ENCODE measurements at places on chromosomes 7 and 10.

- DNase-seq, result no peak
These were observed 187.9 kb downstream of the PCDH15 start for GRCh38 chr10:54613162-54613561.

GRCh38 chr7:38291117-38291647 lies 17.7 kb upstream of the TARP start:
- DNase-seq, result no peak

DNA sequence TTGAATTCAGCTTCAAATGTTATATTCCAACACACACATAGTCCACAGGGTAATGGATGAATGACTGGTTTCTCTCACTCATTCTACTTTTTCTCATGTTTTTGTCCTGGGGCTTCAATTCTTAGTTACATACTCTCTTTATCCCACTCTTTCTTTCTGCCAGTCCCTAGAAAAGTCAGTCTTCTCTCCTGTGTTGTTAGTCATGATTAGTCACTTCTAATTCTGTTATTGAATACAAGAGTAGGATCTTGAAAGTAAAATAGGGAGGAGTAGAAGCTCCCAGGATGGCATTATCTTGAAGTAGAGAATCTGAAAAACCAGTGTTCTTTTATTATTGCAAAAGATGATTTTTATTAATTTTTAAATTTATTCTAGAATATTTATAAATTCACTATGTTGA lies 45.5 kb upstream of the CALCR start:
- no peak for DNase-seq

DNA sequence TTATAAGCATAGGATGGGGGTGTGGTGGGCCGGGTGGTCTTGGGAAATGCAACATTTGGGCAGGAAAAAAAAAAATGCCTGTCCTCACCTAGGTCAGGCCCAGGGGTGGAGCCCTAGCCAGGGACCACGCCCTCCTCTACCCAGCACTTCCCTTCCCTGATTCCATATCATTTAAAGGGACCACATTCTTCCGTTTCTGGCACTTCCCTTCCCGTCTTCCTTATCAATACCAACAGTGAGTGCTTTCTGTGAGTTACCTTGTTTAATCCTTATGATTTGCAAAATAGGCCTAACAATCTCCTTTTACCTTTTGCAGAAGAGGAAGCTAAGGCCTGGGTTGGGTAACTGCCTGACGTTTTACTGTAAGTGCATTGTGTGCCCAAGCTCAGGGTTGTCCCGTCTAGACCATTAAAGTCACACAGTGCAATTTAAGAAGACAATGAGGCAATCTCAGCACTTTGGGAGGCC lies 16.7 kb upstream of the C10orf95 start:
- no peak for DNase-seq

DNA sequence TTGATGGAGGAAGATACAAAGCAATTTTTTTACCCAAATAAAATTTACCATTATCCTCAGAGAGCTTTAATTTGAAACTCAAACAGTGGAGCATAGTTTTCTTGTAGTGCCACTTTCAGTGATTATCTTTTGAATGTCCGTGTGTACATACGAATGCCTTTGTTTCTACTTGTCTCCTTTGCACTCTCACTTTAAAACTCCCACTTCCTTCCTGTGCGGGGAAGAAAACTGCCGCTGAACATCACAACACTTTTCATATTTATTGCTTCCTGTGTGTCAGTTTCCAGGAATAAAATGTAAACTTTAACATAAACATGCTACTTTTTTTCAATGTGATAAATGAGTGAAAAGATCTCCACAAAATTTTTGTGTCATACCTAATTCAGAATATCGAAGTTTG lies 102.4 kb downstream of the SEMA3A start:
- no peak for DNase-seq

- no peak for DNase-seq
These were observed 6.5 kb upstream of the EIF5AL1 start for GRCh38 chr10:79505829-79506228.

DNA sequence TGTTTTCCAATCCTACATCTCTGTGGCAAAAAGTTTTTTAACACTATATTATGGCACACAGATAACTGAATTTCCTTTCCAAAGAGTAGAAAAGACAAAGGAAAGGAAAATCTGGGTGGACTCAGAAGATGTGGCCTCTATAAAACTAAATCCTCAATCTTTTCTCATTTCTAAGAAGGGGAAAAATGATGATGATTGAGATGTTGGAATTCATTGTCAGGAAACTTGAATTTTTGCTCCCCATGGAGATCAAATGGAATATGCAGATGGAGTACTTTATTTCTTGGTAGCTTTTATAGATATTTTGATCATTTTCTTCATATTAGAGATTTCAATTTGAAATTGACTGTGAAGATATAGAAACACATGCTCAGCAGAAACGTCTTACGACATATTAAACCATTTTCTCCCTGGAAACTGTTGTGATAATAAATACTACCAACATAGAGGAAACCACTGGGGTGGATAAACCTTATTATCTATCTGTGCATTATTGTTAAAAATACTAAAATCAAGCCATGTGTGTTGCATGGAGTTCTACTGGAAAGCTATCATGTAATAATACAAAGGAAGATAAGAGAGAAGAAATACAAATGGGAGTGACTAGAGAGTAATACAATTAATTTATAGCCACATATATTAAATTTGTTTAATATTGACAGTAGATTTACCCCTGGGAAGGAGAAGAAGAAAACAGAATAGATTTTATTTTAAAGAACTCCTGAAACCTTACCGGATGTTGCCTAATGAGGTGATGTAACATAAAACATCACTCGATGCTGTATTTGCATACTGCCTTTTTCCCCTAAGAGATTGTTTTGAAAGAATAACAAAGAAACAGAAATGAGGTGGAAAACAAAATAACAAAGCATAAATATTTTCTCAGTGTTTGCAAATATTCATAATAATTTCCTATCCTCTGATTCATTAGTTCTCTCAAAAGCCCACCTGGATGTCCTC lies 931.2 kb upstream of the C7orf33 start:
- no peak for DNase-seq

GRCh38 chr7:117220836-117221235 lies 102.0 kb downstream of the WNT2 start:
- DNase-seq, result no peak

DNA sequence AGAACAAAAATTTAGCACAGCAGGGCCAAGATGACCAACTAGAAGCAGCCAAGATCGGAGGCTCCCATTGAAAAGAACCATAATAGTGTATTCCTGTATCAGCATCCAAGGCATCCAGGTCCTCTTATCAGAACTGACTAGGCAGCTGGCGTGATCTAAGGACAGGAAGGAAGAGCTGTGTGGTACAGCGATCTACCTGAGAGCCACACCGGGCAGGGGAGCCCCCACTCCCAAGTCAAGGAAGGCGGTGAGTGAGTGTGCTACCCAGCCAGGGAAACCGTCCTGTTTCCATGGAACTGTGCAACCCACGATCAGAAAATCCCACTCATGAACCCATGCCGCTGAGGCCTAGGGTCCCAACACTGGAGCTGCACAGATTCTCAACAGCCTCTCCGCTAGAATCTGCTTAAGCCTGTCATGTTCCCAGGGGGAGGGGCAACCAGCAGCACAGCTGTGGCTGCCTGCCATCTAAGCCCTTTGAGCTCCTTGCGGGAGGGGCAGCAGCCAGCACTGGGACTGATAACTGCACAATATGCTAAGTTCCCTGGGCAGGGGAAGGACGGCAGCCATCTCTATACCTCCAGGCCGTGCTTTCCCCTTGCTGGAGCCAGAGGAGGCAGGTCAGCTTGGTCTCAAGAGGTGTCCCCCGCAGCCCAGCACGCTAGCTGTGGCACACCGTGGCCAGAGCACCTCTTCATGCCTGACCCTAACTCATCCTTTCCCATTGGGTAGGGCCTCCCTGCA lies 213.0 kb upstream of the SMIM30 start:
- DNase-seq, result no peak

DNA sequence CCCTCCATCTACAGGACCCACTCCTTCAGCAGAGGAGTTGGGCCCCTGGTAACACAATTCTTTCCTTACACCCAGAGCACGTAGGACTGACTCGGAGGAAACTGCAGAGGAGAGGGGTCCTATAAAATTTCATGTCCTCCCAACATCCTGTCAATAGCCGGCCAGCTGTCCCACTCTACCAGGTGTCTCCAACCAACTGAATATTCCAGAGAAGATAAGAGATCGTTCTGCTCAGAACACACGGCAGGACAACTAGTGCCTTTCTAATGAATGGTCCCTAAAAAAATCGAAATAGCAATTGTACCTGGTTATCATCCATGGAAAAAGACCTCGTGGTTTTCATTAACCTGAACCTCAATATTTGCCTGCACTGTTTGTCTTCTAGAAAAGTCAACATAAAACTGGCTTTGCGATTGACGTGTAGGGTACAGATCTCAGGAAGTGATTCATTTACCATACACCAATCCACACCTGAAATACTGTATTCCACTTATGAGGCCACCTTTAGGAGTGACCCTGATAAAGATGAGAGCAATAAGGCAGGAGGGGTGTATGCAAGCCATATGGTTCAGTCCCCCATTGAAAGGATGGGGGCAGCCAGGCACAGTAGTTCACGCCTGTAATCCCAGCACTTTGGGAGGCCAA lies 111.7 kb downstream of the PARP12 start:
- DNase-seq, result no peak

DNA sequence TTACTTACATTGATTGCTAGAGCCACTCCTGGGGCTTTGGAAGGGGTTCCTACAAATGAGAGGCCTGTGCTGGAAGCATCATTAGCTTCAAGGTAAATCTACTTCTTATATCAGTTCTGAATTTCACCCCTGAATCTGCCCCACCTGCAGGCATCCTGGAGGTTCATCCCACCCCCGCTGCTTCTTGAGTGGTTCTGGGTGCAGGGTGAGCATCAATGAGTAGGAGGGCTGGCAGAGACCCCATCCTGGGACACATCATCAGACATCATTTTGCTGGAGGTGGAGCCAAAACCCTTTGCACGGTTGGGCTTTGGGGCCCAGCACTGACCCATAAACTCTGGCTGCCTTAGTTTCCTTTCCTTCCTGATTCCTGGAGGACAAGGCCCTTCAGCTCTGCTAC lies 143.7 kb downstream of the PTPN20 start:
- no peak for DNase-seq

DNA sequence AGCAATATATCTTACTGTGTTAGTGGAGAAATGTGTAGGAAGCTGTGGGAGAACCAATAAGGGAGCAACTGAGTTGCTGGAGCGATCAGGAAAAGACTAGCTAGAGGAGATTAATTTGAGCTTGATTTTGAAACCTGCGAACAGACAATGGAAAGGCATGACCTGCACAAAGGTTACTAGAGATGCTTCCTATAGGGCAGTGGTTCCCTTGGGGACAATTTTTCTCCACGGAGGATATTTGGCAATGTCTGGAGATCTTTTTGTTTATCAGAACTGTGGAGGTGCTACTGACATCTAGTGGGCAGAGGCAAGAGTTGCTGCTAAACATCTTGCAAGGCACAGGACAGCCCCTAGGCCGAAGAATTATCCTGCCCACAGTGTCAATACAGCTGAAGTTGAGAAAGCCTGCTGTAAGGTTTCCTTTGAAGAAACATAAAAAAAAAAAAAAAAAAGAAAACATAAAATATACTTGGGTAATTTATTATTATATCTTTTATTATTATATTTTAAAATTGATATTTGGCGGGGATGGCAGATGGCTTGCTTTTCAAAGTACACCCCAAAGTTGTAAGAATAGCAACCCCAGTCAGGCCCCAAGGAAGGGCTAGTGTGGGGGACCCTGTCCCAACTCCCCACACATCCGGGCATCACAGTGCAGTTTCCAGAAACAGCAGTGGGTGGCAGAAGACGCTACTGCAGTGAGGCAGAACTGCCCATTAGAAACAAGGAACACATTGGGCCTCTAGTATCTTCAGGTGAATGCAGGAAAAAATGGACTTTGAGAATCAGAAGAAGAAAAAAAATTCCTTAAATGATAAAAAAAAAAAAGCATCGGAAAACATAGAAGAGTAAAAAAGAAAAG lies 481.6 kb downstream of the SH2D4B start:
- no peak for DNase-seq

DNA sequence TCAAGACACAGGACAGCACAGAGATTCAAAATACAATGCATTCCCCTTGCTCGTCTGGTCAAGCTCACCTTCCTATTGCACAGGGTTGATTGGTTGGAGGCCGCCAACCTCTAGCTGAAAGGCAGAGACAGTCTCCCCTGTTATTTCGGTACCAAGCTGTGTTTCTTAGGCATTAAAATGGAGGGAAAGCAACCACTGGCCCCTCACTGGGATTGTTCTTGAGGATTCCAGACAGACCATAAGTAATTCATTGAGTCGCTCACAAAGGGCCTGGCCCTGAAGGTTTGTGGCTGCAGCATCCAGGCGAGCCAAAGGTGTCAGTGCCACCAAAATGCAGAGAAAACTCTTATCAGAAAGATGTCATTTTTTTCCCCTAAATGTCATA lies 81.2 kb downstream of the PARP12 start:
- no peak for DNase-seq

DNA sequence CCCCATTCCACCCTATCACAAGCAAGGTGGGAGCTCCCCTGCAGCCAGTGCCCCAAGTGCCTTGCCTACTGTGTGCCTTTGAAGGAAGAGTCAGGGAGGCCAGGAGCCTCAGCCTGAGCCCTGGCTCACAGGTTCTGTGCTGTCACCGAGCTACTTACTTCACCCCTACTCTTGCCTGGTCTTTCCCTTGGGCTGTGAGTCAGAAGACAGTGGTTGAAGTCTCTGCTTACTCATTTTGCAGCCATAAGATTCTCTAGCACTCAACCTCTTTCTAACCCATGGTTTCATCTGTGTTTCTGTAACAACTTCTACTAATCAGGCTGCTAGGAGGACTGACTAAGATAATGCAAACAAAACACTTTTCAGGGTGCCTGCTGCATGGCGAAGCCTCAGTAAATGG lies 114.5 kb downstream of the PLCE1 start:
- no peak for DNase-seq

- no peak for DNase-seq
These were observed 108.7 kb upstream of the GLI3 start for GRCh38 chr7:42345478-42346299.

DNA sequence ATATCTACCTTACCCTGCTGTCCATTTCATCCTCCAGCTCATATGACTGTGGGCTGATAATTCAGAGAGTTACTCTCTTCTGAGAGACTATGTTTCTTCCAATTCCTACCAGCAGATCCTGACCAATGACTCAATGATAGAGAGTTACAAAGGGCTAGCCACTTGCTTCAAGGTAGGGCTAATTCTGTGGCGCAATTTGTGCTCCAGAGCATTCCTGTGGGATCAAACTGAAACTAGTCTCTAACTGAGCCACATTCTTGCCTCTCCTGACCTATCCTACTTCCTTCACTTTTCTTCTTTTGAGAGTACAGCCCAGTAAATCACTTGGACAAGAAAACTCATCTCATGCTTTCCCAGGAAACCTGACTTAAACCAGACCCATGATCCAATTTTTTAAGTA lies 17.9 kb upstream of the ASZ1 start:
- DNase-seq, result no peak

DNA sequence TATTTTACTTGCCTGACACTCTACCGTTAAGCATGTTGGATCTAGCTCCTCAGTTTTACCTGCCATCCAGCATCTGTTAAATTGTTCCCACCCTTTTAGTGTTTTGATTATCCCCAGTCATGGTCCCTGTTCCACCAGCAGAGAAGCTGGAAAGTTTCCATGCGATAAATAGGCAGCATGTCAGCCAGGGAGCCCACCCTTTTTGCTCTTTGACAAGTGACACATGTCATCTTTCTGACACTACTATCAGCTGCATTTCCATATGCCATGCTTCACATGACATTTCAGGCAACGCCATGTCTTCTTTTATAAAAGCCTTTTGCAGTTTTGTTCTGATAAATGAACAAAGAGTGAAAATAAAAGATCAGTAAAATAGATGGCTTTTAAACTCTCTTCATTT lies 310.8 kb downstream of the MAGI2 start:
- DNase-seq, result no peak

Data from activated naive CD8-positive, alpha-beta T cell treated with anti-CD3 and anti-CD28 coated beads, Interleukin-2, amount 50 U/mL, for 24 hours (primary cell).